ENCODE measurements at places on chromosomes 13 and 19.

GRCh38 chr13:44293374-44293773 lies 80.2 kb upstream of the SERP2 start:
- DNase-seq: no peak

- no peak for DNase-seq
Measured at GRCh38 chr13:99257291-99257690, 888 bp downstream of the GPR18 start.

- DNase-seq: peak; percentile 64
Measured at GRCh38 chr19:48745208-48745995, 1.3 kb downstream of the IZUMO1 start.

DNA sequence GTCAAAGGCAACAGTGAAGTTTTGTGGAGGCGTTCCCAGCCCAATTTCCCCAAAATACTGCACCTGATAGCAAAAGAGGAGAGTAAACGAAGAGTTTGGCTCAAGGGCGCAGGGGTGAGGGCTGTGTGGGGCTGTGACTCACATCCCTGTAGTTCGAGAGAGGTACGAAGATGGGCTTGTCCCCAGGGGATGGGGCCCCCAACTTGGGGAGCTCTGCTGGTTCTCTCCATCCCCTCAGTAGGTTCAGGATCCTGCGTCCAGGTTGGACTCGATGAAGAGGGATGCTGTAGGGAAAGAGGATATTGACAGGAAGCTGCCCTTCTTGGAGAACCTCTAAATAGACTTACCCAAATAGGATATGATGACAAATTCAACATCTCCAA lies 3.4 kb downstream of the NAPSA start:
- DNase-seq: no peak

DNA sequence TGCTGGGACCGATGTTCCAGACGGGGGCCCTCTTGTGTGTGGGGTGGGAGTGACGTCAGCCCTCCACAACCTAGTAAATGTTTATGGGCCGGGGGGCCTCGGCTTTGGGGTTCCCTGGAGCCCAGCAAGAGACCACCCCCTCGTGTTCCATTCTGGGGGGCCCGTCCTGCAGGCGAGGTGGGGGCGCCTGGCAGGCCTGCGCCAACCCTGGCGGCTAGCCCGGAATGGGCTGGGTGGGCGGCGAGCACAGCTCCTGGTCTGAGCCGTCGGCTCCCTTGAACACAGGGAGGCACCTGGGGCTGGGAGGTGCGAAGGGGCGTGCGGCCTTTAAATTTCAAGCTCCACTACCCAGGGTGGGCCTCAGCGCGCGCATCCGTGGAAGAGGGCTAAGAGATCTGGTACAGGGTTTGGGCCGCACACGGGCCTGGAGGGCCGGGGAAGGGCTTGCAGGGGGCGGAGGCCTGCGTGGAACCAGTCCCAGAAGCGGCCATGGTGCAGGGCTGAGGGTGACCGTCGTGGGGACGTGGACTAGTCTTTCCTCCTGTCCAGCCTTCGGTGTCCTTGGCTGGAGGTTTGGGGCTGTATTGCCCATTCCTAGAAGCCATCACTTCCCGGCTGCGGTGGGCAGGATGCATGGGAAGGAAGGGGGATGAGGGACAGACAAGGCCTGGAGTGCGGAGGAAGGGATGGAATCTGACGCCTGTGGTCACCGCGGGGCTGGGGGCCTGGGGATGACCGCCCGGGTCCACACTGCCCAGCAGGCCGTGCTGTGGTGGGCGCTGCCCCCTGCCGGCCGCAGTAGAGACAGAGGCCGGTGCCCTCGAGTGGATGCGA lies 11.4 kb downstream of the NDUFA11 start:
- DNase-seq: peak; percentile 71

DNA sequence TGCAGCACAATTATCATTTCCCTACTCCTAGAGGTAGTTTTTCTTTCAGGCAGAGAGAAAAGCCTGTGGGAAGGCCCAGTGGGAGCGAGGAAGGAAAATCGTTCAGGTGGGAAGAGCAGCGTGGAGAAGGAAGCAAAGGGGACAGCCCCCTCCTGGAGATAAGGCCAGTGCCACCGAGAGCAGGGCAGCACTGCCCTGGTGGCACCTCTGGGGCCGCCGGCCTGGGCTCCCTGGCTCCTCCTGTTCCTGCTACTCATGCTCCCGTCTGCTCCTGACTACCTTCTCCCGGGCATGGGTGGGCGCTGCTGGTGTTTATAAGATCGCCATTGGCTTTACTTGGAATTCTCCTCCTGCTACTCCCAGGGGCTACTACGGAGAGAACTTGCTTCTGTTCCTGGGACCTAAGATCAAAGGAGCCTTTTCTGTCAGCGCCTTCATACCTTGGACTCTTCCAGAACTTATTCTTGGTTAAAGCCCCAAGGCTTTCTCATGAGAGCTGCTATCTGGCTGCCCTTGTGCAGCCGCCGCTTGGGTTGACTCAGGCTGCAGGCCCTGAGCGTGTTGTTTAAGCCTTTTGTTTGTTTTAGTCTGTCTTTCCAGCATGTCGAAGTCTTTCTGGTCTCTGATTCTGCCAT lies 3.7 kb upstream of the FLT1 start:
- no peak for DNase-seq

GRCh38 chr19:29530540-29531457 lies 5.0 kb downstream of the VSTM2B start:
- DNase-seq: peak; percentile 8

- DNase-seq: peak; percentile 66
Measured at GRCh38 chr13:23637829-23638228, 67.6 kb downstream of the TNFRSF19 start.

DNA sequence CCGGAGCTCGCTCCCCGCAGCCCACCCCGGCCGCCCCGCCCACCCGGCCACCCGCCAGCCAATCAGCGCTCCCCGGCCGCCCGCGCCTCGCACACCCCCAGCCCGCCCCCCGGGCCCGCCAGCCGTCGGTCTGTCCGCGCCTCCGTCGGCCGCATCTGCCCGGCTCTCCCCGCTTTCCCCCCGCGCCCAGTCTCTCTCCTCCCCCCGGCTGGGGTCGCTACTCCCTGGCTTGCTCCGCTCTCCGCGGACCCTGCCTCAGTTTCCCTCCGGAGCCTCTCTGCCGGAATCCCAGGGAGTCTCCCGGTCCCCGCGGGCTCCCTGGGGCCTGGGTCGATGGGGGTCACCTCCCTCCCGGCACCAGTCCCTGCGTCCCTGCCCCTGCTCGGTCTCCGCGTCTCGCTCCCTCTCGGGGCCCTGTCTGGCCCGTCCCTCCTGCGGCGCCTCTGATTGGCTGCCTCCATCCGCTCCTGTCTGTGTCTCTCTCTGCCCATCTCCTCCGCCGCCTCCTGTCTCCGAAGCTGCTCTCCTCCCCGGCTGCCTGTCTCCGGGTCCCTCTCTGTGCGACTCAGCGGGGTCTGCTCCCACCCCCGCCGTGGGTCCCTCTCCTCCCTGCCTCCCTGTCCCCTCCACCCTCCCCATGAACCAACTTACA lies 484 bp downstream of the IL11 start:
- peak; percentile 88 for DNase-seq
